ENCODE measurements at places on chromosomes 12 and 14.
A peak's percentile ranks its signal among the peaks of the same experiment; 100 is the strongest.

- no peak for DNase-seq
Observed at GRCh38 chr12:123839826-123840225, 77.7 kb downstream of the DNAH10 start.

DNA sequence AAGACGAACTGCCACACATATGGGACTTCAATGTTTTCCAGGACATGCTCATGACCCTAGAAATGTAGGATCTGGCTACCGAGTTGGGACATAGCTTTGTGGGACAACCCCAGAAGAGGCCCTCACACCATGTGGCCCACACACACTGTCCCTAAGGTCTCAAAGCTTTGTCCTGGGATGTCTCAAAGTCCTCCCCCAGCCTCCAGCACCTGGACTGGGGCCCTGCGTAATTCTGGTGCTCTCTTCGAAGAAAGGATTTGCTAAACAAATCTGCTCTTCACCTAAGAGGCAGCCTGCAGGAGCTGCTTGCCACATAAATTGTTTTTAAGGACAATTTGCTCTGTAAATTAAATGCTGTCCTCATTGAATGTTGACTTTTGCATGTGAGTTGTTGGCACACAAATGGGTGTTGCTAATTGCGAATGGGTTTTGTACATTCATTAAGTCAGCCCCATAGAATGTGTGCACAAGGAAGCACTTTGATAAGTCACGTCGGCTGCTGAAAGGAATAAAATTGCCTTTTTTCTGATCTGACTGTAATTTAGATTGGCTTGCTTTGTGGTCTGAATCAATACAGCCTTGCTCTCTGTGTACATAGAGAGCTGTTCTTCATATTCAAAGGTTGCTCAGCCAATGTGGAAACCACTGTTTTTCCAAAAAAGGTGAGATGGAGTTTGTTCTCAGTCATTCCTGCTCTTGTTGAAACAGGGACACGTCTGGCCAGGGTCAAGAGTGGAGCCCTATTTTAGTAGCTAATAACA is 161.6 kb upstream of the PWP1 start:
- DNase-seq = no peak

GRCh38 chr14:29629839-29630238 is 297.8 kb downstream of the PRKD1 start:
- DNase-seq = peak; percentile 26

DNA sequence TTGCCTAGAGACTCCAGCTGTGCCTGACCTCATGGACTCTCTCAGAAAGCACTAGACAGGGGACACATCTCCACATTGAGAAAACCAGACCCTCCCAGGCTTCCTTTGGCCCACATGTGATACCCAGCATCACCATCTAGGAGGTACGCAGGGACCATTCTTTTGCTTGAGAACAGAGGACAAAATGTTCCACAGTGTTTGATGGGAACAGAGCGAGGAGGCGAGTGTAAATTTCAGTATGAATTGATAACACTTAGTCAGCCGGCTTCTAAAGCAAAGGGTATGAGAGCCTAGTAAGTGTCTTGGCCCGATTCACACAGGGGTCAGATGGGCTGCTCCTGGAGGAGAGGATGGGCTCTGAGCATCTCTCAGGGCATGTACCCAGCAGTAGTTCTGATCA is 1052.4 kb downstream of the BCL11B start:
- no peak for DNase-seq

- DNase-seq = peak; percentile 96
Observed at GRCh38 chr12:50187084-50187900, 20.1 kb upstream of the CERS5 start.

GRCh38 chr12:91037276-91037675 is 20.5 kb downstream of the KERA start:
- peak; percentile 88 for DNase-seq

DNA sequence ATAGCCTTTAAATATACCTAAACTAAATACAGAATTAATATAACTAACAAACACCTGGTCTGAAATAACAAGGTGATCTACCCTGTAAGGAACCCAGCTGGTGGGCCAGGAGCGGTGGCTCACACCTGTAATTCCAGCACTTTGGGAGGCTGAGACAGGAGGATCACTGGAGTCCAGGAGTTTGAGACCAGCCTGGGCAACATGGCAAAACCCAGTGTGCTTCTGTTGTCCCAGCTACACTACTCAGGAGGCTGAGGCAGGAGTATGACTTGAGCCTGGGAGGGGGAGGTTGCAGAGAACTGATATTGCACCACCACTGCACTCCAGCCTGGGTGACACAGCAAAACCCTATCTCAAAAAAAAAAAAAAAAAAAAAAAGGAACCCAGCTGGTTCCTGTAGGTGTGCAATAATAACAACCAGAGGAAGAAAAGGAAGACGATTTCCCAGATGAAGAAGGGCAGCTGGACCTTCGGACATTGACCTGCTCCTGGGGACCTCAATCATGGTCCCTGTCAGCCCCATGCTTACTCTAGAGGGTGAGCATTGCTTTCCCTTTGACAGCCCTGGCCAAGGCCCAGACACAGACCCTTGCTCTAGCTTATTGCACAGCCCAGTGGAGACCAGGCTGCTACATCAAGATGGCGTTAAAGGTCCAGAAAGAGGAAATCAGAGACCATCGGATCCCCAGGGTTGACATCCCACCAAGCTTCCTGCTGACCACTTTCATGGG is 5.4 kb downstream of the FOS start:
- peak; percentile 51 for DNase-seq
